Stimulated activated CD8-positive, alpha-beta memory T cell treated with anti-CD3 and anti-CD28 coated beads, Interleukin-15, amount 100 ng/mL, for 24 hours (primary cell): ENCODE measurements at places on chromosomes 2 and 18.

DNA sequence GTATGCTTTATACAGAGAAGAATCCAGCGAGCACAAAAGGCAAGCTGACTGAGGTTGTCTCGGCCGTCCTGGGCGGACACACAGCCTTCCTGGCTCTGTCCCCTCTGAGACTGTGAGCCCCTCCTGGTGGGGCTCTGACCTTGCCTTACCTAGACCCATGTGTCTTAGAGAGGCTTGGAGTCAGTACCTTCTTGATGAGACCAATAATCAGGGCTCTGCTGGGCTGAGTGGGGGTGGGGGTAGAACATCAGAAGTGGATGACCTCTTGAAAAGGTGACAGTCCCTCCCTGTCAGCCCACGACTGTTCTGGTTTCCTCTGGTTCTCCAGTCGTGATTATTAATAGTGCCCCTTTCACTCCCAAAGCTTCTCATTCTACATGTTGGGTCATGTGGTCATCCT is 31.2 kb downstream of the TWIST2 start:
- DNase-seq: no peak

GRCh38 chr18:408367-408766 is 92.1 kb downstream of the COLEC12 start:
- no peak for DNase-seq

GRCh38 chr2:31947871-31948270 is 62.9 kb downstream of the MEMO1 start:
- DNase-seq: no peak

DNA sequence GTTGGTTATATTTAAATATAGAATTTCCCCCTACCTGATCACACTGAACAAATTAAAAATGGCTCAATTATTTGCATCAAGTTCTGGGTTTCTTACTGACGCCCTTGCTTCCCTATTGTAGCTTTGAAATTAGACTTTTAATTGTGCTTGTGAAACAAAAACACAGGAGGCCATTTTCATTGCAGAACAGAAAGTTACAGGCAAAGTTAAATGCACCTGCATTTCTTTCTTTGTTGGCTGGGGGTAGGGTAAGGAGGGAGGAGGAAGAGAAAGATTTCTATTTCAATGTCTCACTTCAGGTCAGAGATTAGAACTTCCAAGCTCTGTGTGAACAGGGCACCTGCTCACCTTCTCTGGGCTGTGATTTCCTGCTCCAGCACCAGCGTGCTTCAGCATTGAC is 199.6 kb downstream of the BCL11A start:
- no peak for DNase-seq

- DNase-seq: no peak
Observed at GRCh38 chr18:10006311-10006893, 92.6 kb downstream of the VAPA start.

- peak; percentile 56 for DNase-seq
Observed at GRCh38 chr2:159921752-159922404, 123.9 kb upstream of the CD302 start.

DNA sequence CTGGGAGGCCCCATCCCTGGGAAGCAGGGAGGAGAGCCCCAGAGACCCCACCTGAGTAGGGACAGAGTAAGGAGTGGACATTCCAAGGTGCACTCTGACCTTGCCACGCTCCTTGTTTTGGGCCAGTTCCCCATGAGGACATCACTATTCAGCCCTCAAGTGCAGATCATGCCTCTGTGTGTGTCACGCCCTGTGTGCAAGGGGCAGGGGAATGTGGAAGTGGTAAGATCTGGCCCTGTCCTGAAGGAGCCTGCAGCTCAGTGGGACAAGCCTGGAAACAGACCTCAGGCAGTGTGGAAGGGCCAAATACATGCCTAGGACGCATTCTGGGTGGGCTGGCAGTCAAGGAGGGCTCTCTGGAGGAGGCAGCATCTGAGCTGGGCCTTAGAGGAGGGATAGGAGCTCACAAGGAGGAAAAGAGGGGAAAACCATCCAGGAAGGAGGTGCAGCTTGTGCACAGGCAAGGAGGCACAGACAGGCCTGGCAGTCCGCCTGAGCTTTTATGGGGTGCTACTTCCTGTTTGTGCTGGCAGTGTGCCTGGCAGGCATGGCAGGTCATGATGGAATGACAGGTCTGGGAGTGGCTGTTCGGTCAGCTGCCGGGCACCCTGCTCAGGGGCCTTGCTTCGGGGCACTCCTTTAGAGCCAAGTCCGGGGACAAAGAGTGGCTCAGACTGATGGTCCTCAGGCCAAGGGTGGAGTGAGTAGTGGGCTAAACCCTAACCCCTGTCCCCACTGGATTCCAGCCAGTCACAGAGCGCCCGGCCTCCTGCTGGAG is 3.3 kb downstream of the KLHL30 start:
- DNase-seq: no peak

DNA sequence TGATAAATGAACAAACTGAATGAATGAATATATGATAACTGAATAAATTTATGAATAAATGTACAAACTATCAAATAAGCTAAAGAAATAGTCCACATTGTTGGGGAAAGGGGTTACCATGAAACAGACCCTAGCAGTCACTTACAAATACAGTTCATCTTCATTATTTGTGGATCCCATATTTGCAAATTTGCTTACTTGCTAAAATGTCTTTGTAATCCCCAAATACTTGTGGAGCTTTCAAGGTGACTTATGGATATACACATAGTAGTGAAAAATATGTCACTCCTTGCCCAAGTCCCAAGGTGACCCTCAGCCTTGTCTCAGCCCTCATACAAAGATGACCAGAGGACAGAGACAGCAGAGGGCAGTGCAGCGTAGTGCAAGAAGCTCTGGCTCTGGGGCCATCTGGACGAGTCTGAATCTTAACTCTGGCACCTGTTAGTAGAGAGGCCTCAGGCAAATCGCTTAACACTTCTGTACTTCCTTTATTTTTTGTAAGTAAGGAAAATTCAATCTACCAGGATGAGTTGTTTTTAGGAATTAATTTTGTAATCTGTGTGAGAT is 3.1 kb downstream of the PAIP2B start:
- no peak for DNase-seq

DNA sequence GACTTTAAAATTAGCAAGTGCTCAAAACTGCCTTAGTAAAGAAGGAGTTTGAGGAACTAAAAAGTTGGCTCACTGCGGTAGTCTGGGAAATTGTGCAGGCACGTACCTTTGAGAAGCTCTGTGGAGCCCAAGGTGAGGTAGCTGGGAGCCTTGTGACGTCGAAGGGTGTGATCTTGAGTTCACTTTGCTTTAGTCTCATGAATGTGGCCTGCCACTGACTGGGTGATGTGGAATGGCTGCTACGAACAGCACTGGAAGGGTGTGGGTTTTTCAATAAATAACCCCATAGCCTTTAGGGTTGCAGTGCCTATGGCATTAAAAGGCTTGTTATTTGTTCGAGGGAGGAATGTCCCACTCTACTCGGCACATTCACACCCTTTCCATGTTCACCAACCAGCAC is 312.3 kb downstream of the PRKCE start:
- DNase-seq: no peak

DNA sequence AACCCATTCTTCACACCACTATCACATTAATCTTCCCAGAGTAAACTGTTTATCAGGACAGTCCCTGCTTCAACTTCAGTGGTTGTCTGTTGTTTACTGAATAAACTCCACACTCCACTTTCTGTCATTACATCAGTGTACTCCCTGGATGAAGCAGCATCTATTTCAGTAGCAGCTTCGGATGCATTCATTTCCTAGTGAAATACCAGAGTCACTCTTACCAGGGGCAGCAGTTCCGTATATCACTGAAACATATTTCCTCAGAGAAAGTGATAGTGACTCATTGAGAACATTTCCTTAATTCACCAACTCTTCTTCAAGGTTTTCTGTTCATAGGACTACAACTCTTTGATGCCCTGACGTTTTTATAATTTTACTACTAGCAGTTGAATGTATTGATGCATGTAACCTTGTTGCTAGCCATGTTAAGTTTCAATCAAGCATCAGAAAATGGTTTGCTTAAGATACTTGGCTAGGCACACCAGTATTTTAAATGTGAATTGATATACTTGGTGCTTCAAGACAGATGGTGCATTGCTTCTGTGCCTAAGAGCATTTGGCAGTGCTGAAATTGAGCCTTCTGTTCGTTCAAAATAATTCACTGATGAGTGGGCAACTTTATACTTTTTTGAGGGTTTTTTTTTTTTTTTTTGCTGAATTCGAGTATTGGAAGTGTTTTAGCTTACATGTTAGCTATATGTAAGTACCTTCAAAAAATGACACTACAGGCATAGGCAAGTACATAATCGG is 92.3 kb downstream of the UBE2E3 start:
- no peak for DNase-seq

DNA sequence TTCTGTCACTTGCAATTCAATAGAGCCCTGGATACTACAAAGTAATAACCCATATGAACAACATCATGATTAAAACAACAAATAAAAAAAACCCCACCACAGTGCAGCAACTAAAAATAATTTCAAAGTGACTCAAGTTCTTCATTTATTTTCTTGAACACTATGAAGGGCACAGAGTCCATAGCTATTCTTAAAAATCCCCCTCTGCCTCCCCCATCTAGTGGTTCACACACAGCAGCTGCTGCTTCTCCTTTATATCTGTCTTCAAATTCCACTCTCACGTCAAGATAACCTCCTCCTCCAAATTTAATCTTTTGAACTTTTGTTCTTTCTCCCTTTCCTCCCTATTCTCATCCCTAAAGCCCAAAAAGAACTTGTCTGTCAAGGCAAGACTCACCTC is 591.3 kb downstream of the ZEB2 start:
- no peak for DNase-seq

DNA sequence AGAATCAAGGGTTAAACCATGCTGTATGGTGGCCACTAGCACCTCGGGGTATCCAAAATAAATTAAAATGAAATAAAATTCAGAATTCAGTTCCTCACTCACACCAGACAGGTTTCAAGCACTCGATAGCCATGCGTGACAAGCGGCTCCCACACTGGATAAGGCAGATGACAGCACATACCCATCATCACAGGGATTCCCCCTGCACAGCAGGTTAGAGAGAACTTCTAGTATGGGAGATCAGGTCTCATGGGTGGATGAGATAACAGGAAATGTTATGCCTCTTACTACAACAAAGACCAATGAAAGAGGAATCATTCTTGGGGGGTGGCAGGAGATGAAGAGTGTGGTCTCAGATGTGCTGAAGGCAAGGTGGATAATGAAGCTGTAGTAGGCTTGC is 121.9 kb upstream of the ACAA2 start:
- no peak for DNase-seq

- no peak for DNase-seq
Observed at GRCh38 chr18:26919627-26920026, 54.1 kb upstream of the AQP4 start.

- DNase-seq: no peak
Observed at GRCh38 chr18:72502671-72503431, 41.3 kb downstream of the CBLN2 start.

DNA sequence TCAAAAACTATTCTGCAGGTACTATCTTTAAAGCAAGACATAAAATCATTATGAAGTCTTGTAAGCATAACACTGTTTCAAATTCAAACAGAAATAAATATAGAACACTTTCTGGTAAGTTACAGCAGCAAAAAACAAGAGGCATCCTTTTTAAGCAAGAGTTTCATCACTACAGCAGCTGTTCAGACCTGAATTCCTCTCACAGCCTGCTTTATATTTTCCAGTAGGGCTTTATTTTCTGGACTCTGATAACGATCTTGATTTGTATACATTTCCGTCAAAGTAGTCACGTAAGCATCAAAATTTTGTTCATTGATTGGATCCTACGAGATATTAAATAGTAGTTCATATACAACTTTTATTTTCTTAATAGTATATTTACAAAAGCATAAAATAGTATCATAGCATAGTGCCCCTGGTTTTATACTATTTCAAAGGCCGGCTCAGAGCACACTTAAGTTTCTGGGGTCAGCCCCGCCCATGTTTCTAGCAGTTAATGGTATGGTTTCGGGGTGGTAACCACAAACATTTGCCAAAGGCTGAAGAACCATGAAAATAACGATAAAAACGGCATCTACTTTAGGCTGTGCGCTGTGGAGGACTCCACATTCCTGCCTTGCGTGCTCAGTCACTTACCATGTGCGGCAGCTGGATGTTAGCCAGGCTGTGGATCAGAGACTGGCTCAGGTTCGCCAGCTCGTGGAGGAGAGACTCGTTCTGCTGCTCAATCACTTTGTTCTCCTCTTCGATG is 47.5 kb upstream of the PXDN start:
- no peak for DNase-seq

DNA sequence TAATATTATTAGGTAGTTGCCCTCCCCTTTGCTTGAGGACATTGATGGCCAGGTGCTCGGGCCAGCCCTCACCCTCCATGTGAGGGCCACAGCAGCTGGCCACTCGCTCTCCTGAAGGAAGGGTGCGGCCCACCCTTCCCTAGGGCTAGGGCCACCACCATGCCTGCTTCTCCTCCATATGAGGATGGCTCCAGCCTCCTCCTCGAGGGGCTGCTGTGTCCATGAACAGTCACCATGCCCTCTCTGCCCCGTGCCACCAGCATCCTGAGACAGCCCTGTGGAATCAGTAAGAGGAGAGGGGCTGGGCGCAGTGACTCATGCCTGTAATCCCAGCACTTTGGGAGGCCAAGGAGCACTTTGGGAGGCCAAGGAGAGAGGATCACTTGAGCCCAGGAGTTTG is 2.4 kb downstream of the GPR17 start:
- no peak for DNase-seq

DNA sequence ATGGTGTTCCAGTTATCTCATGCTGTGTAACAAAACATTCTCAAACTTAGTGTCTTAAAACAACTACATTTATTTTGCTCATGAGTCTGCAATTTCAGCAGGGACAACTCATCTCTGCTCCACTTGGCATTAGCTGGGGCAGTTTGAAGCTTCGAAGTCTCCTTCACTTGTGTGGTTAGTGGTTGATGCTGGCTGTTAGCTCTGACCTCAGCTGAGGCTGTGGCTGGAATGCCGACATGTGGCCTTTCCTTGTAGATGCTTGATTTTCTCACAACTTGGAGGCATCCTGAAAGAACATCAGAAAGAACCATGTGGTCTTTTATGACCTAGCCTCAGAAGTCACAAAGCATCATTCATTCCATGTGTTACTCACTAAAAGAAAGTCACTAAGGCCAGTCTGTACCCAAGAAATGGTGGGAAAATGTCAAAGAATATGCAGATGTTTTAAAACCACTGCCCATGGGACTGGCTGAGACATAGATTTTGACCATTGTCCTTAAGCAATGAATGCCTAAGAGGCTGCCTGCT is 3.8 kb upstream of the TMSB10 start:
- no peak for DNase-seq

DNA sequence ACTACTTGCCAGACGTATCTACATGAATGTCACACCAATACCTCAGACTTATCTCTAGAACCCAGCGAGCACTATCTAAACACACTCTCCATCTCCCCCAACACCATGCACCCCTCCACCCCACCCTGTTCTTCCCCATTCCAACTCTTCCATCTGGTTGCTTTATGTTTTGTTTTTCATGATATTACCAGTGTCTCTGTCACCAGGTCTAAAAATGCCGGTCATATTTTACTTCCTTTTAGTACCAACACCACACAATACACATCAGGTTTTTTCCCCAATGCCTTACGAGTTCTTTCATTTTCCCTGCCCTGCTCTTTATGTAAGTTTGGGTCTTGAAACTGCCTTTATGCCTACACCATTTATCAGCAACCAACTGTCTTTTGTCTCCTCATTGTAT is 10.2 kb upstream of the ITGA4 start:
- no peak for DNase-seq
